ENCODE measurements at places on chromosomes 12 and 14.

GRCh38 chr14:73924337-73924736 lies 25.6 kb downstream of the FAM161B start:
- no peak for DNase-seq

DNA sequence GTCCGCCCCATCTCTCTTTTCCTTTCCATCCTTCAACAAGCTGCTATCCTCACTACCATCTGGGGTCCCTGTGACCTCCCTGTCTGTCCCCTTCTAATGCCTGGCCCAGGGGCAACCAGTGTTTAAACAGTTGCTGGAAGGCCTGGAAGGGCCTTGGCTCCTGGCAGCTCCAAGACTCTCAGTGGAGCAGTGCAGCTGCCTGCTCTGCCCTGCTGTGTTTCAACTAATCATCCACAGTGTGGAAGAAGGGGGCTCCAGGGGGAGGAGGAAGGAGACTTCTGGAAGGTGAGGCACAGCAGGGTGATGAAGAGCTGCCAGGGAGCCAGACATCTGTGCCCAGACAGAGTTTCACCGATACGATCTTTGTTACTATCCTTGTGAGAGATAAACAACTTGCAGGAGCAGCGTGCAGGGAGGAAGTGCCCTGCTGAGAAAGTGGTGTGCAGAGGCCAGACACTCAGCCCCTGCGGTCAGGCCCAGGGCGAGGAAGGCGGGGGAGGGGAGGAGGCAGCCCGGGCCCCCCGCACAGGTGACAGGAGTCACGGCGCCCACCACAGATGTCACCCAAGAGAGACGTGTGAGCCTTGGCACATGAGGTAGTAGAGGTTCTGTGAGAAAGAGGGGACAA lies 1061.8 kb downstream of the BCL11B start:
- peak; percentile 38 for DNase-seq

DNA sequence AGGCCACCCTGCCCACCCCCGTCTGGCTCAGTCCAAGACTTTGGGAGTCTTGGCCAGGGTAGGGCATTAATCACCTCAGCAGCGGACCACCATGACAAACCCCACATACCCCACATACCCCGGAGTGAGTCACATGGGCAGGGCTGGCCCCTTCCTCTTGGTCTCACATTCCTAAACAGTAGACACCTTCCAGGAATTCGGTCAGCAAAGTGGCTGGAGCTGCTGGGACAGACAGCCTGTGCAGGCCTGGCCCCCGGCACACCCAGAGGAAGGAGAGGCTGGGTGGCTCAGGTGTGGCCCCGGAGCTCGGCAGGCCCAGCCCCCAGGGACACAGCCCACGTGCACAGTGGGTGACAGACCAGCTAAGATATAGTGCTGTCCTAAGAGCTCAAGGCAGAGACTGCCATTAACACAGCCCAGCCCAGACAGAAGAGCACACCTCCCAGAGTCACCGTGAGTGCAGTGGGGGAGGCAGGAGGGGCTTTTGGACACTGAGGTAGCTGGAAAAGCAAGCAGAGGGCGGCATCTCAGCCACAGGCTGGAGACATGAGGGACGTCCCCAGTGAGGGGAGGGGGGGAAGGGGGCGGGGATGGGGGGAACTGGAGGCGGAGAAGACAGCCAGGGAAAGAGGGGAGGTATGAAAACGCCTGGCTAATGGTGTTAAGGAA lies 24.0 kb downstream of the CCDC85C start:
- no peak for DNase-seq

GRCh38 chr12:9870286-9870866 lies 1.2 kb upstream of the CLEC2B start:
- no peak for DNase-seq

- peak; percentile 60 for DNase-seq
Observed at GRCh38 chr12:75635606-75636444, 124.4 kb upstream of the KRR1 start.

GRCh38 chr12:127223731-127224130 lies 1043.2 kb upstream of the TMEM132C start:
- no peak for DNase-seq

DNA sequence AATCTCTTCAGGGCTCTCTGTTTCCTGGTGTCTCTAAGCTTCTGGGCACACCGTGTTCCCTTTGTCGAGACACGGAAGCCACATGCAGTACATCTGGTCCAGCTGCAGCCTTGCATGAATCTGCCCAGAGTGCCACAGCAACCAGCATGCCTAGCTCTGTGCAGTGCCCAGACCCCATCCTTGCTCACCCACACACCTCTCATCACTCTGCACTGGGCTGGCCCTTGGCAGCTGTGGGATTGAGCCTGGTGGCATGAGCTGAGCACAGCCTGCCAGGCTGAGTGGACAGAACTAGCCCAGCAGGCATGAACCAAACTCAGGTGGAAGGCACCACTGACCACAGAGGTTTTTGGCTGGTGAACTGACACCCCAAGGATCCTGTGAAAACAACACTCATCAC lies 279.9 kb downstream of the ATXN7L3B start:
- no peak for DNase-seq

DNA sequence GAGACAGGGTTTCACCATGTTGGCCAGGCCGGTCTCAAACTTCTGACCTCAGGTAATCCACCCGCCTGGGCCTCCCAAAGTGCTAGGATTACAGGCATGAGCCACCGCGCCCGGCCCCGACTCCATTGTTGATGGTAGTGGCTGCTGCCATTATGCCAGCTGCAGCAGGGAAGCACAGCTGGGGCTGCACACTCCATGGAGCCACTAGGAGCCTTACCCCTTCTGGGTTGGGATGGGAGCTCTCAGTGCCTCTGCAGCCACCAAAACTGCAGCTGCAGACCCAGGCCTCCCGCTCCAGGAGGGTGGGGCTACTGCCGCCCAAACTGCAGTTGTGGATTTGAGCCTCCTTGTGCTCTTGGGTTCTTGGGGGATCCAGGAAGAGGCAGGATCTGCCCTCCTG lies 25.9 kb downstream of the TCHP start:
- no peak for DNase-seq
